Right cardiac atrium (tissue), 5 donors: ENCODE measurements at places on chromosomes 13 and 19.

GRCh38 chr19:16514383-16515019 is 18.3 kb downstream of the C19orf44 start:
- no peak for DNase-seq

GRCh38 chr13:22877421-22877820 is 303.4 kb upstream of the SGCG start:
- DNase-seq, result no peak

GRCh38 chr19:2540646-2541454 is 64.9 kb downstream of the GADD45B start:
- peak; percentile 95 for DNase-seq

DNA sequence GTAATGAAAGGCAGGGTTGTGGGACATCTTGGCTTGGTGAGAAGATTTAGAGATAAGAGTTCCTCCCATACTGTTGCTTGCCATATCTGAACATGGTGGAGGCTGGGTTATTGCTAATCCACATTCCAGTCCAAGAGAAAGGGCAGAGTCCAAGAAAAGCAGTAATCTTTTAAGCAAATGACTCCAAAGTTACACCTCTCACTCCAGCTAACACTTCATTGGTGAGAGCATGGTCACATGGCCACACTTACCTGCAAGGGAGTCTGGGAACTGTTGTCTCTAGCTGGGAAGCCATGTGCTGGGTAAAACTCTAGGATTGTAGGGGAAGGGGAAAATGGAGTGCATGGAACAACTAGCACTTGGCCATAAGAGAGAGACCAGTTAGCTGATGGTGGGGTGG is 5.6 kb downstream of the C19orf81 start:
- no peak for DNase-seq

- DNase-seq, result no peak
Measured at GRCh38 chr19:14058182-14059092, 3.4 kb downstream of the PALM3 start.

DNA sequence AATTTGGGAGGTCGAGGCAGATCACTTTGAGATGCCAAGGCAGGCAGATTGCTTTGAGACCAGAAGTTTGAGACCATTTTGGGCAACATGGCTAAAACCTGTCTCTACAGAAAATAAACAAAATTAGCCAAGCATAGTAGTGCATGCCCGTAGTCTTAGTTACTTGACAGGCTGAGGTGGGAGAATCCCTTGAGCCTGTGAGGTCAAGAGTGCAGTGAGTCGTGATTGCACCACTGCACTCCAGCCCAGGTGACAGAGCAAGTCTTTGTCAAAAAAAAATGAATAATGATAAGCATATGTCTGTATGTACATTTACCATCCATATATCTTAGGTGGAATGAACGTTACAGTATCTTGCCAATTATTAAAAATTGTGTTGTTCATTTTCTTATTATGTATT is 2447.7 kb downstream of the PCDH9 start:
- no peak for DNase-seq

DNA sequence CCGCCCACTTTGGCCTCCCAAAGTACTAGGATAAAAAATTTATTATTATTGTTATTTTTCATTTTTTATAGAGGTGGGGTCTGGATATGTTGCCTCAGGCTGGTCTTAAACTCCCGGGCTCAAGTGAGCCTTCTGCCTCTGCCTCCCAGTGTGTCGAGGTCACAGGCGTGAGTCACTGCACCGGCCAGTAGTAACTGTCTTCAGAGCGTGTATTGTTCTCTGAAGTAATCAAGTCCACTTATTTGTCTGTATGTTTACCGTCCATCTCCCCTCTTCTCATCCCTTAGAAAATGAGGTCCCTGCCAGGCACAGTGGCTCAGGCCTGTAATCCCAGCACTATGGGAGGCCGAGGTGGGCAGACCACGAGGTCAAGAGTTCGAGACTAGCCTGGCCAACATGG is 18.2 kb upstream of the SULT2B1 start:
- no peak for DNase-seq

GRCh38 chr13:114275304-114275703 is 6.1 kb upstream of the UPF3A start:
- no peak for DNase-seq

- no peak for DNase-seq
Measured at GRCh38 chr13:60148918-60149317, 14.8 kb downstream of the DIAPH3 start.

- no peak for DNase-seq
Measured at GRCh38 chr13:83796364-83796763, 85.9 kb downstream of the SLITRK1 start.

DNA sequence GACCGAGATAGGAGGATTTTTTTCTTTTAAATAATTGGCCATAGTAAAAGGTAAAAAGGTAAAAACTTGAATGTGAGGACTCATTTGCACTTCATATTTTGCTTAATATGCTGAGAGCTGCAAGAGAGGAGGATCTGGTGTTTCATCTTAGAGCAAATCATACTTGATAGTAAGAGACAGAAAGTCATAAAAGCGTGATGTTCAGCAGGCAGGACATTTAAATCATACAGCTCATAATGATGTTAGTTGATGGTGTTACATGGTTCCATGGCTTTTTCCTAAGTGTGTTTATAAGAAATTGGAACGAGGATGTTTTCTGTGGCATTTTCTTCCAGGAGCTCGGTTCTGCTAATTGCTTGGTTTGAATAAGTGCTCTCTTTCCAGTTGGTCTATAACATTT is 16.3 kb downstream of the ATP11A start:
- no peak for DNase-seq

- DNase-seq, result no peak
Measured at GRCh38 chr13:94902722-94903407, 190.5 kb upstream of the SOX21 start.

- DNase-seq, result no peak
Measured at GRCh38 chr13:34863360-34864135, 78.5 kb upstream of the NBEA start.

DNA sequence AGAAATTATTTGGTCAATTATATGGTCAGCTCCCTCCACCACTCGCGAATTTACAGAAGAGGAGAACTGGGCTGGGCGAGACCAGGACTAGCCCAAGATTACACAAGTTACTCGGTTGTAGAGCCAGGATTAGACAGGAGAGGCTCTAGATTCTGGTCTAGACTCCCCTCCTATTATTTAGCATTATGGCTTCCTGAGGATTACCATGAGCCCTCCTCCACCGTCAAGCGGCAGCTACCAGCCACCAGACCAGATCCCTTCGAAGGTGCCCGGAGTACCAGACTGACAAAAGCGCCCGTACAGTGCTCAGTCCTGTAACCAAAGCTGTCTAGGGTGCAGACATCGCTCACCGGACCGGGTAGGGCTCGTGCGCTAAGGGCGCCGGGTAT is 497 bp upstream of the MLNR start:
- DNase-seq, result no peak

GRCh38 chr13:101149735-101150384 is 266.4 kb downstream of the NALCN start:
- DNase-seq, result no peak

DNA sequence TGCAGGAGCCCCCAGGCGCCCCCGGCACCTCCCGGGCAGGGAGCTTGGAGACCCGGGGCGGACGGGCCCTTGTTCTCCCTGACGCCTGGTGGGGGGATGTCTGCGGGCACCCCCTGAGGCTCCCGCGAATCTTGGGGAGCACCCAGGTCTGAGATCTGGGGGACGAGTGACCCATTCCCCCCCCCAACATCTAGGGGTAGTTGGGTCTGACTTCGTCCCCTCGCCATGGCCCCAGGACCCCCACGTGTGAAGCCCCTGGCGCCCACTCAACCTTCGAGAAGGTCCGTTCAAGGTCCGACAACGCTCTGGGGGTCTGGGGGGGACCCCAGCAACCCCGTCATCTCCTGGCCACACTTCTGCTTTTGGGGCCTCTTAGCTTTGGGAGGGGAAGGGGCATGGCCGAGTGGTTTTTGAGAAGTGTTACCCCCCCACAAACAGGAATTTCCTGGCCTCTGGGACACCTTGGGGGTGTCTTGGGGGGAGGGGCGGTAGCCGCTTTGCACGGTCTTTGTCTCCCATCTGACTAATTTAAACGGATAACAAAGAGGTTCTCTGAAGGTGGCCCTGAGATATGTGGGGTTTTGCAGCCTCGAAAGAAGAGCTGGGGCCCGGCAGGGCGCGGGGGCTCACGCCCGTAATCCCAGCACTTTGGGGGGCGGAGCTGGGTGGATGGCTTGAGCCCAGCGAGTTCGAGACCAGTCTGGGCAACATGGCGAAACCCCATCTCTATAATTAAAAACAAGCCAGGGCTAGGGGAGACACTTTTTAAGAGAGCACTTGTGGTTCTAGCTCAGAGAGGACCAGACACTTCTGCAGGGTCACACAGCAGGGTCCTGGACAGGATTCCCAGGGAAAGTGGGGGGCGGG is 608 bp downstream of the CNN2 start:
- DNase-seq, result peak; percentile 63

DNA sequence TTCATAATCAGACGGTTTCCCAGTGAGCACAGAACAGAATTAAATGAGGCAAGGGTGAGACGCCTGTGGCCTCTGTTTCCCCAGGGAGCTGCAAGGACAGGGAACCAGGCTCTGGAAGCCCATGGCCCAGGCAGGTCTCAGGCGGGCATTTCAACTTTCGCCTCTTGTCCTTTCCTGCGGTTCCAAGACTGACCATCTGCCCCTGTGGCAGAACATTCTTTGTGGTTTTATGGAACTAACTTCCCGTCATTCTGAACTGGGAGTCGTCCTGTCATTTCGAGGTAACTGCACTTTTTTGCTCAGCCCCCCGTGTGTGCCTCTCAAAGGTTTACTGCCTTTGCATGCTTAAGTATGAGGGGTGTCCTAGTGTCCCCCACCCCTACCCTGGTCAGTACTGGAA is 70.9 kb downstream of the KL start:
- DNase-seq, result no peak

- DNase-seq, result no peak
Measured at GRCh38 chr13:106261450-106261849, 274.0 kb downstream of the EFNB2 start.

DNA sequence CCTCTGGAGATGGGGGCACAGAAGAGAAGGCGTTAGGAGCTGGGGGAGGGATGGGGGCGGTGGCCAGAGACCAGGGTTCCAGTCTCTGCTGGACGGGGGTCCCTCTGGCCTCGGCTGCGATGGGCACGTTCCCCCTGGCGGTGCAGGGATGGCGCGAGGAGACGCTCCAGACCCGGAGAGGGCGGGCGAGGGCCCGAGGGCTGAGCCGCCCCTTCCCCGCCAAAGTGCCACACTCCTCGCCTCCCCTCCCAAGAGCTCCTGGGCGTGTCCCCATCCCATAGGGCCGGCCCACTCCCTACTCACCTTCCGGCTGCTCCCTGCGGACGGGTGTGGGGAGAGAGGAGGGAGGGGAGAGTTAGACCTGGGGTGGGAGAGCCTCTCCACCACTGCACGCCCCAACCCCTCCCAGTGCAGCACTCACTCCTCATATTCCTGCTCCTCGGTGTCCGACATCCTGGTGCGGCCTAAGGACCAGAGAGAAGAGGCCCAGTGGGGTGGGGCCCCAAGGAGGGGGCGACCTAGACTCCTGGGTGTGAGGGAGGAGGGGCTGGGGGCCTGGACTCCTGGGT is 2.2 kb downstream of the TNNT1 start:
- no peak for DNase-seq

DNA sequence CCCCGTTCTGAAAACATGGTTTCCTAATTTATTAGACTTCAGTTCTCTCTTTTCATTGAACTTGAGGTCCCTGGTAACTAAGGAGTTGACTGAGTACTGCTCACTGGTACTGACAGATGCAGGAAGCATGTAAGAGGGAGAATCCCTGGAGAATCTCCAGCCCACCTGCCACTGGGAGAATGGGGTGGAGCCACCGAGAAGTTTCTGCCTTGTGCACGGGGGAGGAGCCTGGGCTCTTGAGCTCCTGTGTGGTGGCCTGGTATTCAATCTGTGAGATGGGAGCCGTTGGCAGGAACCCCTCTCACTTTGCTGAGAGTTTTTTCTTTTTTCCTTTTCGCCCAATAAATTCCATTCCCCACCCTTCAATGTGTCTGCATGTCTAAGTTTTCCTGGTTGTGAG is 13.2 kb upstream of the AKAP11 start:
- no peak for DNase-seq

- DNase-seq, result no peak
Measured at GRCh38 chr13:26185720-26186117, 36.4 kb downstream of the RNF6 start.

DNA sequence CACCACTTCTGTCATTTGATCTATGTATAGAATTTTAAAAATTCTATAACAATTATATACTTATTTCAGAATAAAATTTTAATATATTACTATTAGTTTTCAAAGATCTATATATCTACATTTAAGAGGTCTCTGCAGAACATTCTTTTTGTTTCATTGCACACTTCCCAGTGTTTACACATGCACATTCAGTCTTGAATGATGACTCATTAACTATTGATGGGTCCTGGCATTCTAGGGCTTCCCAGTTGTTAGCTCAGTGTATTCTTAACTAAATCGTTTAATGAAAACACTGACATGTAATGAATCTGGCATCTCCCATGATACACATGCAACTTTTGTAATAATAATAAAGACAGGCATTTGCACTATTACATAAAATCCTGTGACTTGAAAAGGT is 324.6 kb downstream of the KLF12 start:
- no peak for DNase-seq

DNA sequence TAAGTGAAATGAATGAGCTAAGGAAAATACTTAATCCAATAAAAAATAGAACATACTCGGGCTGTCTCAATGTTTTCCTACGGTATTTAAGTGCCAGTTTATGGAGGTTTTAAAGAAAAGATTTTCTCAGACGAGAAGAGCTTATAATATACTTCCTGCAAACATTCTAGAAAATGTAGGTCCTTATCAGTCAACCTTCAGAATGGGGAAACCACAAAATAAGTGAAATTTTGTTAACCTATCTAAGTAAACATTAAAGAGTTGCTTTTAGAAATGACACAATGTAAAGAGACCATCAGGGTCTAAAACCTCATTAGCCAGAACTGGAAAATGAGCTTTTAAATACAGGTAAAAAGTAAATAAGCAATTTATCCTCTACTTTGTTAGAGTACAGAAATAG is 12.1 kb downstream of the MIR17HG start:
- DNase-seq, result no peak
